Activated CD4-positive, alpha-beta T cell treated with anti-CD3 and anti-CD28 coated beads, Interleukin-2, amount 10 ng/mL, durations not matched to agents 24 days and 14 days (primary cell): ENCODE measurements at places on chromosomes 12 and 14.

DNA sequence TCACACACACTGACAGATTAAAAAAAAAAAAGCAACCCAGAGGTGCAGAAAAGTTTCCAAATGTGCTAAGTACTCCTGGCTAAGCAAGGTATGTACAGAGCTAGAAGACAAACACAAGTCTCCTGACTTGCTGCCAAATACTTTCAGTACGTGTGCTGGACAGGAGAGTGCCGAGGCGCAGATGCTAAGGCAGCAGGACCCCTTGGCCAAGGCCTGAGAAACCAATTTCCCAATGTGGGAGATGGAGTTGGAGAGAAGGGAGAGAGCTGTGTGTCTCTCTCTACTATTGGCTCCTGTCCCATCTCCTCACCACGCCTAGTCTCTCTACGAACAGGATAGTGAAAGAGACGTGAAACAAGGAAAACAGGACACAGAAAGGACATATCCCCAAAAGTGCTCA, 5.3 kb downstream of the SPRYD3 start:
- no peak for DNase-seq

DNA sequence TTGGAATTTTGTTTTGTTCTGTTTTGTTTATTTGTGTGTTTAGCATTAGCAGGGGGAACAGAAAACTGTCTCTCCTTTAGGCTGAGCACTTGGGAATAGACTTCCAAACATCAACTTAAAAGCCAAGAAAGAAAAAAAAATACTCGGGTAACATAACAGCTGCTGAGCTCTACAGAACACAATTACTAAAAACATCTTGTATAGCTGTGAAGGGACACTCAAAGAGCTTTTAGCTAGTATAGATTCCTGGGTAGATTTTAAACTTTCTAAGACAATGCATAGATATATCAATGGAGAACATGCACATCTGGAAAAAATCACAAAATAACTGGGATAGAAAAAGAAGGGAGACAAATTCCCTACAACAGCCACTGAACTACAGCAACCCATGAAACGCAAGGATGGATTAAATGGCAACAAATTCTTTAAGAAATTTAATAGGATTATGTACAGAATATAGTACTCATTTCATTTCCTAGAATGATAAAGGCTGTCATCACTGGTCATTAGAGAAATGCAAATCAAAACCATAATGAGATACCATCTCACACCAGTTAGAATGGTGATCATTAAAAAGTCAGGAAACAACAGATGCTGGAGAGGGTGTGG, 174.3 kb upstream of the KRR1 start:
- DNase-seq: no peak

- peak; percentile 76 for DNase-seq
These were observed 208.3 kb downstream of the EXOC5 start for GRCh38 chr14:57060276-57060955.

DNA sequence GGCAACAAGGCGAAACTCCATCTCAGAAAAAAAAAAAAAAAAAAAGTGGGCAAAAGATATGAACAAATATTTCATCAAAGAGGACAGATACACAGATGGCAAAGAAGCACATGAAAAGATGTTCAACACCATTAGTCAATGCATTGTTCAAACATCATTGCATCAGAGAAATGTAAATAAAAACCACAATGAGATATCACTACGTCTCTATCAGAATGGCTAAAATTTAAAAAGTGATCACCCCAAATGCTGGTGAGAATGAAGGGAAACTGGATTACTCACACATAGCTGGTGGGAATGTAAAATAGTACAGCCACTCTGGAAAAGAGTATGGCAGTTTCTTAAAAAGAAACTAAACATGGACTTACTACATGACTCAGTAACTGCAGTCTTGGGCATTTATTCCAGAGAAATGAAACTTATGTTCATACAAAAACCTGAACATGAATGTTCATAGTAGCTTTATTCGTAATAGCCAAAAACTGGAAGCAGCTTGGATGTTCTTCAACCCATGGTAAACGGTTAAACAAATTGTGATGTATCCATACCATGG, 3.6 kb downstream of the L2HGDH start:
- no peak for DNase-seq

DNA sequence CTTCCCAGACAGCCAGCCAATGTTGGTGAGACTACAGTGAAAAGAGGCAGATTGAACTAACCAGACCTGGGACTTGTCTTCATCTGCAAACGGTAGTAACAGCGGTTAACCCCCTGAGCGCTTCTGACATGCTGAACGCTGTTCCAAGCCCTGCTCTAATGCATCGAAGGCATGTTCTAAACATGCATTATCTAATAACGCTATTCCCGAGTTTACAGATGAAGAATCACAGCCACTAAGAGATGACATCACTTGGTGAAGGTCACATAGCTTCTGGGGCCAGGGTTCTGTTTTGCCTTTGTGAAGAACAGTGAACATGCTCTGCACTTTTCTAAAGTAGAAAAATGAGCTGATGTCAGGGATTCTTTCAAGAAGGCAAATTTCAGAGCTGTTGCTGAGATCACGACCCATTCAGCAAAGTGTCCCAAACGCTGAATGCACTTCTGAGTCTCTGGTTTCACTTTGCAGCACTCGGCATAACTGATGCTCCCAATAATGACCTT, 56.0 kb downstream of the FOS start:
- DNase-seq: peak; percentile 63

DNA sequence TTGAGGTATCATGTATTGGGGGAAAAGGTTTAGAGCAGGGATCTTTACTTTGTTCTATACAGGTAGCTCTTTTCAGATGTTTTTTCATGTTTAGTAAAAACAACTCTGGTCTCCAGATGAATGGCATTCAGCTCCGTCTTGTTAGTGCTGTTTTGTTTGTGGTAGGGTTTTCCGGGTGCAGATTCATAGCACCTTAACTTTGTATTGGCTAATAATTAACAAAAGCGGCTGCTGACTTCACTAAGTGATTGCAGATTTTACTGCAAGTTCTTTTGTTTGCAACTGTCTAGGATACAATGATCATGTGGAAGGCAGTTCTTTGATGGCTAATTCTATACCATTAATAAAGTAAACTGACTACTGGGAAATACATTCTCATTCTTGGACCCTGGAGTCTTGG, 32.2 kb upstream of the BHLHE41 start:
- DNase-seq: no peak

GRCh38 chr12:86122846-86123468, 133.2 kb downstream of the MGAT4C start:
- DNase-seq: no peak

DNA sequence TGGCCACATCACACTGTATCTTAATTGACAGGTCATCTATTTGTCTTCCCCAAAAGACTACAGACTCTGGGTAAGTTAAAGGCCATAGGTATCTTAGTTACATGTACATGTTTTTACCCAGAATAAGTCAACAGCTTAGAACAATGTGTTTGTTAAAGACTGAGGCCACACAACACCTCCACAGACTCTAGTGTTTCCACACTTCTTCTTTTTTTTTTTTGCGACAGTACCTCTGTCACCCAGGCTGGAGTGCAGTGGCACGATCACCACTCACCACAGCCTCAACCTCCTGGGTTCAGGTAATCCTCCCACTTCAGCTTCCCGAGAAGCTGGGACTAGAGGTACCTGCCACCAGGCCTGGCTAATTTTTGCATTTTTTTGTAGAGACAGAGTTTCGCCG, 1.3 kb downstream of the GPN3 start:
- no peak for DNase-seq

GRCh38 chr12:120156315-120157259, 37.9 kb downstream of the GCN1 start:
- no peak for DNase-seq
